WTC11 (cell line): ENCODE measurements at places on chromosomes 6 and 20. TPM values are rescaled to one million over a fixed set of nuclear protein-coding genes. Genes with fewer than 3 reads are reported as not detected.
A peak's percentile ranks its signal among the peaks of the same experiment; 100 is the strongest.

The BMP5 gene
- 0.07 TPM in 2 of 3 replicates, not detected in the other for total RNA-seq

The GSTA3 gene
- total RNA-seq, result not detected in 3 replicates

The TMEM151B gene
- 5.5 to 5.6 TPM (median 5.5 TPM) in 3 replicates for total RNA-seq

The TRAPPC3L gene
- not detected in 3 replicates for total RNA-seq

The TSBP1 gene
- total RNA-seq, result not detected in 3 replicates

The ULBP3 gene
- total RNA-seq, result 4.0 to 6.0 TPM (median 5.6 TPM) in 3 replicates

The KIF13A gene
- 27.8 to 32.7 TPM (median 27.8 TPM) in 3 replicates for total RNA-seq

The RIPOR3 gene
- total RNA-seq, result 5.4 to 6.5 TPM (median 6.0 TPM) in 3 replicates

The RSPH3 gene
- total RNA-seq, result 2.4 to 3.2 TPM (median 2.7 TPM) in 3 replicates

The HCRTR2 gene
- total RNA-seq, result not detected in 3 replicates

The FAM83C gene
- total RNA-seq, result not detected in 3 replicates

The TASP1 gene
- total RNA-seq, result 11.6 to 12.4 TPM (median 12.2 TPM) in 3 replicates

The FAM120B gene
- total RNA-seq, result 15.2 to 16.8 TPM (median 15.2 TPM) in 3 replicates

The TBC1D20 gene
- total RNA-seq, result 14.6 to 15.6 TPM (median 15.4 TPM) in 3 replicates

GRCh38 chr6:132964868-132965382 lies 150.6 kb downstream of the RPS12 start:
- H3K4me1 ChIP-seq, result peaks cover 36% of the 10 kb centered on the region
- DNase-seq, result no peak
- no peak overlapping the region for H3K27ac ChIP-seq
- no peak overlapping the region for H3K4me3 ChIP-seq
- no peaks in the 10 kb centered on the region for H3K27me3 ChIP-seq

DNA sequence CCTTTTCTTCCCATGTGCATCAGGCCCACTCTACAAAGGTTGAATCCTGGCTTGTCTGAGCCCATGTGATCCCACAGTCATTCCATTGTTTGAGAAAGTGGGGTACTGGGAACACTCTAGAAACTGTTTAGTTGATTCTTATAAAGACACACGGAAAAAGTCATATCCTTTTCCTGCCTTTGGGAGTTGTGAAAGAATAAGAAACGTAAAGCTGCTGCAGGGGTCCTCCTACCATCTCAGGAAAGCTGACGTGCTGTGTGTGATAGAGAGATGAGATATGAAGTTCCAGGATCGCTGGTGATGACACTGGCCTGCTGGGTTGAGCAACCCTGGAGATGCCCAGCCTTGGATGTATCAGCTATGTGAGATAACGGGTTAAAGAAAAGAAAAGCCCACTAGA lies 21.3 kb upstream of the HLA-DRB5 start:
- H3K36me3 ChIP-seq, result no peaks in the 10 kb centered on the region
- no peak overlapping the region for H3K4me3 ChIP-seq
- no peak for DNase-seq
- H3K4me1 ChIP-seq, result peaks cover 6% of the 10 kb centered on the region; the same call in 1 of the 2 replicates

DNA sequence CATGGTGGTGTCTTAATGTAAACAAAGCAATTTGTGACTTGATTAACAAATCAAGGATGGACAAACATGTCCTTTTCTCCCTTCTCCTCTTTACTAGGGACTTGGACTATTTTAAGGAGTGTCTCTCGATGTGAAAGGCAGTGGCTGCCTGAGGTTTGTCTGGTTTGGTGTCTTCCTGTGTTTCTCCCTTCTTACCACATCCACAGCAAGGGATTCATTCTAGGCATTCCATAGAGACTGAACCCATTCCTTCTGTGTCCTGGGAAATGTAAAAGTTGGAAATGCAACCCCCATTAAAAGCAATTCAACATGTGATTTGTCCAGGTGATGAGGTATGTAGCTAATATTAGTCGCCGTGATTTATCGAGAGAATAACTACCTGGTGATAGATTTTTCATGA lies 15.9 kb downstream of the NRN1 start:
- H3K4me3 ChIP-seq, result no peak overlapping the region
- no peak for DNase-seq
- H3K4me1 ChIP-seq, result peaks cover 37% of the 10 kb centered on the region
- H3K27ac ChIP-seq, result no peak overlapping the region

DNA sequence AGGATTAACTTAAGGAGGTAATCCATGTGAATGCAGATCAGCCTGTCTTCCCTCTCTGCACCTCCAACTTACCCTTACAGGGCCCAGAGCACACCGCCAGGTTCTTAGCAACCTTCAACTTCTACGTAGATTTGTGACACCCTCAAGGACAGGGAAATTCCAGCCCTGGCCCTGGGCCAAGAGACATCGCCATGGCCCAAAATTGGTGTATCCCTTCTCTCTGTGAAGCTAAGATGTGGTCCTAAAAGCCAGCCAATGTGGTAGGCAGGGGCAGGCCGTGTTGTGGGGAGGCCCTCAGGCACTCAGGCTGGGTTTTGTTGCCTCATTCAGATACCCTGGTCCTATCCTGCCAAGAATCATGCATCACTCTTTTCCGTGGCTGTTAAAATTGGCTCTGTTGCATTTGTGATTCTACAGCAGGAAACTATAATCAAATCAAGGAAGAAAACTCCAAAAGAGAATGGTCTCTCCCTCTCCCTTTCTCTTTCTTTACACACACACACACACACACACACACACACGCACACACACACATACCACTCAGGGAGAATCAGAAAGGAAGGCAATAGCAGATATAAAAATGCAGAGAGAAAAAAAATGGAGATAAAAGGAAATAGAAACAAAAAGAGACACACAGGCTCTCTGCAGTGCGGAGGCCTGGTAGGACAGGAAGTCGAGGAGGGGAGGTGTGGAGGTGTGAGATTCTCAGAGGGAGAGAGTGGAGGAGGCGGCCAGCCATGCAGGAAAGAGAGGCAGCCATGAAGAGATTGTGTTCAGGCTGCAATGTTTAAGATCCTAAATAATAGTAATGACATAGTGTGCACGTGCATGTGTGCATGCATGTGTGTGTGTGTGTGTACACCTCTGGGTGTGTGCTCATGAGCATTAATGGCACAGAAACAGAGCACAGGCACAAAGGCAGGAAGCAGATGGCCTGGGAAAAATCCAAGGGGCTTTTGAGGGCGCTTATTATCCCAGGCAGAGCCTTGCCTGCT lies 201.8 kb upstream of the LRFN2 start:
- H3K4me3 ChIP-seq, result no peak overlapping the region
- no peak for DNase-seq
- no peaks in the 10 kb centered on the region for H3K36me3 ChIP-seq
- peaks cover 17% of the 10 kb centered on the region for H3K4me1 ChIP-seq
- H3K27me3 ChIP-seq, result peaks cover 4% of the 10 kb centered on the region; the same call in 1 of the 2 replicates

DNA sequence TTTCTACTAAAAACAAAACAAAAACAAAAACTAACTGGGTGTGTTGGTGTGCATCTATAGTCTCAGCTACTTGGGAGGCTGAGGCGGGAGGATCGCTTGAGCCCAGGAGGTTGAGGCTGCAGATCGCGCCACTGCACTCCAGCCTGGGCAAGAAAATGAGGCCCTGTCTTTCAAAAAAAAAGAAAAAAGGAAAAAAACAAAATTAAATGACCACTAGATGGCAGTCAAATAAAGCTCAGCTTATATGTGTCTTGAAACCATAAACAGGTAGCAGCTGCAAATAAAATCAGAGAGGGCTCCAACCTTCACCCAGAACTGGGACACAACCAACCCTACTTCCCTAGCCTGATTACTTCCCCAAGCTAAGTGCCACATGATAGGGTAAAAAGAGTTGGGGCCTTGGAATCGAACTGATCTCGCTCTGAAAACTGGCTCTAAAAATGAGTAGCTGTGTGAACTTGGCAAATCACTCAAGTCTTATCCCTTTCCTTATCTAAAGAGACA lies 67.1 kb upstream of the ADGRF4 start:
- H3K4me1 ChIP-seq, result peaks cover 29% of the 10 kb centered on the region
- no peak for DNase-seq
- 0 out of 2 replicates have a peak, but pooled peaks cover 2% of the 10 kb centered on the region for H3K36me3 ChIP-seq
- no peak overlapping the region for H3K4me3 ChIP-seq
- H3K27ac ChIP-seq, result no peak overlapping the region

GRCh38 chr6:41487860-41488432 lies 58.2 kb upstream of the FOXP4 start:
- DNase-seq, result no peak
- peaks cover 40% of the 10 kb centered on the region for H3K27me3 ChIP-seq
- H3K4me1 ChIP-seq, result peaks cover 52% of the 10 kb centered on the region
- H3K4me3 ChIP-seq, result no peak overlapping the region
- no peaks in the 10 kb centered on the region for H3K36me3 ChIP-seq

GRCh38 chr6:35491558-35492257 lies 5.2 kb downstream of the TEAD3 start:
- no peak for DNase-seq
- H3K27ac ChIP-seq, result peak overlapping the region; percentile 80; the same call in 1 of the 2 replicates
- peaks cover 10% of the 10 kb centered on the region for H3K27me3 ChIP-seq
- H3K4me1 ChIP-seq, result peaks cover 78% of the 10 kb centered on the region

DNA sequence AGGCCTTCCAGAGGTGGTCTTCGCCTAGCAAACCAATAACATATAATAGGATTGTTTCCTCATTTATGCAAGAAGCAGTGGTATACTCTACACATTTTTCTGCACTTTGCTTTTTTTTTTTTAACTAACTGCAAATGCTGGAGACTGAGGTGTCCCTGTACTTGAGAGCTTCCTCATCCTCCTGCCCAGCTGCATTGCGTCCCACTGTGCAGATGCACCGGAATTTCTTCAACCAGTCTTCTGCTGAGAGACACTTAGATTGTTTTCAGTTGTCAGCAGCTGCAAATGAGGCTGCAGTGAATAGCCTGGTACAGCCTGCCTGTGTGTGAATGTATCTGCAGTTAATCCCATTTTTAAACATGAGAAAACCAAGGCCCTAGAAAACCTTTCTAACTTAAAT lies 11.5 kb downstream of the FGD2 start:
- peaks cover 25% of the 10 kb centered on the region for H3K4me1 ChIP-seq
- no peaks in the 10 kb centered on the region for H3K27me3 ChIP-seq
- H3K36me3 ChIP-seq, result no peaks in the 10 kb centered on the region
- DNase-seq, result no peak

GRCh38 chr6:98924647-98925046 lies 23.1 kb downstream of the FBXL4 start:
- no peak overlapping the region for H3K4me3 ChIP-seq
- peaks cover 8% of the 10 kb centered on the region; the same call in 1 of the 2 replicates for H3K36me3 ChIP-seq
- no peak for DNase-seq

DNA sequence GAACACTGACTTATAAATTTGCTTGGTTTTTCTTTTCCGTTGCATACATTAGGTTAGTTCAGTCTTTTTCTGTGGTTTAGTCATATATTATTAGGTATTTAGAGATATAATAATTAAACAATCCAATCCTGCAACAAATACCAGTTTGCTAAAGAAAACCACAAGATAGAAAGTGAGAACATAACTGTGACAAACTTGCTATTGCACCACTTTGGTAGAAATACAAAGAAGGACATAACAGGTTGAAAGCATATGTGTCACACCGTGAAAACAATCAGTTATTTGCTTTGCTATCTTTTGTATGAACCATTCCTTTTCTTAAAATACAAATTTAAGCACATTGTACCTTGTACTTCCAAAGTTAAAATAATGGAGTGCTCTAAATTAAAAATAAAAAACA lies 42.0 kb upstream of the KCNQ5 start:
- no peak overlapping the region for H3K27ac ChIP-seq
- no peak for DNase-seq
- H3K4me3 ChIP-seq, result no peak overlapping the region
- no peaks in the 10 kb centered on the region for H3K36me3 ChIP-seq
- no peaks in the 10 kb centered on the region for H3K27me3 ChIP-seq
- H3K4me1 ChIP-seq, result no peaks in the 10 kb centered on the region

DNA sequence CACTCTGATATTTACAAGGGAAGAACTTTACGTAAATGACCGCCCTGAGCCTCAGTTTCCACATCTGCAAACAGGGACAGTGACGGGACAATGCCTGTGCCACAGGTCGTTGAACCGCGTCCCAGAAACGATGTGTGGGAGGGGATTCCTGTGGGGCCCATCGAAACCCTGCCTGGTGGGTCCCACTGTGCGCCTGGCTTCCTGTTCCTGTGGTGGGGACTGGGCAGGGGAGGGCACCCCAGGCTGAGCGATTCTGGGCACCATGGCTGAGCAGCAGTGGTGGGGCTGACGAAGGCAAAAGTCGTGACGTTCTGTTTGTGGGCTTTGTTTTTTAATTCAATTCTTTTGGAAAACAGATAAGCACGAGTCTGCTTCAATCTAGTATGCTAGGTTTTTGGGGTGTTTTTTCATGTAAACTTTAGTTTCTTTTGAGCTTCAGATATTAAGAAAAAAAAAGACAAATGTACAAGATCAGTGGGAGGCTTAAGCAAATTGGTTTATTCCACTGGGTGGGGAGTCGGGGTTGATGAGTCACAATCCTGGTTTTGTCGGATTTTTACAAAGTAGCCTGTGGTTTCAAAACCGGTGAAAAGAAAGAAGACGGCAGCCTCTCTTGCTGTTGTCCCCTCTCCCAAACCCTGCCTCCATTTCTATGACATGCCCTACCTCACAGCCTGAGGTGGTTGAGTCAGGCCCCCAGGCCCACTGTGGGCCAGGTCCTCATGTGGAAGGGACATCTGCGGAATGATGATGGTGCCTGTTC lies 40.4 kb downstream of the GNAS-AS1 start:
- no peak overlapping the region for H3K27ac ChIP-seq
- no peak for DNase-seq
- H3K36me3 ChIP-seq, result no peaks in the 10 kb centered on the region

- peaks cover 17% of the 10 kb centered on the region for H3K4me1 ChIP-seq
- H3K36me3 ChIP-seq, result peaks cover 17% of the 10 kb centered on the region
These were observed 85.3 kb downstream of the ASXL1 start for GRCh38 chr20:32443386-32443974.

DNA sequence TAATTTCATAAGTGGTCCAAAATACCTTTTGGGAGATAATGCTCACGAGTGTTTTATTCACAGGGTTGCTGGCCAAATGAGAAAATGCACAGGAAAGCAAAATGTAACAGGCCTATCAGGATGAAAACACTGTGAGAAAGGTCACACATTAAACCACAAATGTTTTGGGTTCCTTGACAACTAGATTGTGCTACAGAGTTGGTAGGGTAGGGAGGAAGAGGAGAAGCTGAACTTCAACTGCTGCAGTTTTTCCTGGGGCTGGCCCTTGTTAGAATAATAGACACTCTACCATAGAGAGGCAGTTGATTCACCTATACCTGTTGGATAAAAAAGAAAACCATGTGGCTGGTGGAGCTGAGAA lies 28.1 kb upstream of the PAQR8 start:
- H3K4me3 ChIP-seq, result no peak overlapping the region
- H3K4me1 ChIP-seq, result peaks cover 14% of the 10 kb centered on the region
- no peaks in the 10 kb centered on the region for H3K36me3 ChIP-seq
- no peak for DNase-seq
- H3K27ac ChIP-seq, result no peak overlapping the region

DNA sequence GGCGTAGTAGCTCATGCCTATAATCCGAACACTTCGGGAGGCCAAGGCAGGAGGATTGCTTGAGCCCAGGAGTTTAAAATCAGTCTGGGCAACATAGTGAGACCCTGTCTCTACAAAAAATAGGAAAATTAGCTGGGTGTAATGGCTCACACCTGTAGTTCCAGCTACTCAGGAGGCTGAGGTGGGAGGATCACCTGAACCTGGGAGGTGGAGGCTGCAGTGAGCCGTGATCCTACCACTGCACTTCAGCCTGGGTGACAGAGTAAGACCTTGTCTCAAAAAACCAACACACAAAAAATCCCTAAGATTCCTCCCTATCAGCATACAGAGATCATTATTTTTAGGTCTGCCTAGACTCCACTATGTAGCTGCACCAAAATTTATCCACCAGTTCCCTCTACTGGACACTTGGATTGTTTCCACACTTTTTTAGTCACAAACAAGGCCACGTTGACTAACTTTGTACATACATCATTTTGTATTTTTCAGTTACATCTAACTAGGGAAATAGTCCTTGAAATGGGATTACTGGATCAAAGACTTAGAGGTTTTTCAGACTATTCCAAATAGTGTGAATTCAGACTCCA lies 3.6 kb upstream of the PHF1 start:
- DNase-seq, result no peak
- H3K36me3 ChIP-seq, result peaks cover 51% of the 10 kb centered on the region
- H3K4me3 ChIP-seq, result no peak overlapping the region

- no peaks in the 10 kb centered on the region for H3K27me3 ChIP-seq
- peaks cover 6% of the 10 kb centered on the region for H3K4me1 ChIP-seq
- no peak for DNase-seq
- no peak overlapping the region for H3K4me3 ChIP-seq
These were observed 101.8 kb upstream of the SGK1 start for GRCh38 chr6:134419716-134420115.
